ENCODE measurements at places on chromosomes 6 and 20.

DNA sequence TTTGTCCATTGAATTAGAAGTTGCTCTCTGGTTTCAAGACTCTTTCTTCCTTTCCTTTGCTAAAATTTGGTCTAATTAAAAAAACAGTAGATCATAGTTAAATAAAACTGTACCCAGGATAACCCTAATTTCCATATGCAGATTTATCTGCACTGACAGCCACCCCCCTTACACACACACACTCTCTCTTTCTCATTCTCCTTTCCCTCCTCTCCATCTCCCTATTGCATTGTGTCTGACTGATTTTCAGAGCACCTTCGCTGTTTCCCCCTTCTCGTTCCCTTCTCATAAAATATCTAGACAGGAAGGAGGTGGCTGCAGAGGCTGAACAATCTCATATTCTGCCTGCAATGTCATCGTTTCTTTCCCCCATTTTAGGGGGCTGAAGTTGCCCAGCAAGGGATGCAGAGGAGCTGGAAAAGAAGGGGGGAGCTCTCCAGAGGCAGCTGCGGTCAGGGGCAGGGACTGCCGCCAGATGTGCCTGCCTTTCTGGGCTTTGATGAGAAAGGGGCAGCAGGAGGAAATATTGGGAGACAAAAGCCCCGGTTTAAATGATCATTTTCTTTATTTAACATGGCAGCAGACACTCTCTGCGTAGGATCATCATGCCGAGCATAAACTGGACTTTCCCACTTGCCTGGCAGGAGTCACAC, 22.5 kb upstream of the MMS22L start:
- no peak for DNase-seq

DNA sequence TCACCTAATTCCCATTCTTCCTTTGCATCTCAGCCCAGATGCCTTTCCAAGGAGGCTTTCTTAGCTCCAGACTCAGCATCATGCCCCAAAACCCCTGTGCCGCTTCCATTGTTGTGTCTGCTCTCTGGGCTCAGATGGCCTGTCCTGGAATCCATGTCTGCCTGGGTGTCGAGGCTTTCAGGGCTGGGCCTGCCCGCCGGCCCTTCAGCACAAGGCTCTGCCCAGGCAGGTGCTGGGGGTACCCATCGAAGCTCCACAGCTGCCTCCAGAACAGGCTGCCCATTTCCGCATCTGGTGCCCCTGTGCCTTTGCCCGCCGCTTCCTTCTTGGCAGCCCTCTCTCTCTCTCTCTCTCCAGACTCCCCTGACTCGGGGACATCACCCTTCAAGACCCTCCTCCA, 1.2 kb downstream of the CPXM1 start:
- DNase-seq: no peak

DNA sequence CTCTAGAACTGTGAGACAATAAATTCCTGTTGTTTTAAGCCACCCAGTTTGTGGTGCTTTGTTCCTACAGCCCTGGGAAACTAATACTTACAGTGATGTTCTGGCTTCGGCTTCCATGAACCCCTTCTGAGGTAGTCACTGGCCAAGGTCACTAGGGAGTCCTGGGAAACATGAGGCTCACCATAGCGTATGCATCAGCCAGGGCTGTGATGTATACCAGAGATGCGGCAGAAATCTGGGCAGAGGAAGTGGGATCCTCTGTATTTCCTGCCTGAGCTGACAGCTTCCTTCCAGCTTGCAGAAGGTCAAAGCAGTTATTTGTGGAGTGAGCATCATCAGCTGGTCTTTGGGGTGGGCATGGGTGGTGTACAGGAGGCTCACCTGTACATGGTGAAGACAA, 27.9 kb downstream of the KAT14 start:
- DNase-seq: no peak

DNA sequence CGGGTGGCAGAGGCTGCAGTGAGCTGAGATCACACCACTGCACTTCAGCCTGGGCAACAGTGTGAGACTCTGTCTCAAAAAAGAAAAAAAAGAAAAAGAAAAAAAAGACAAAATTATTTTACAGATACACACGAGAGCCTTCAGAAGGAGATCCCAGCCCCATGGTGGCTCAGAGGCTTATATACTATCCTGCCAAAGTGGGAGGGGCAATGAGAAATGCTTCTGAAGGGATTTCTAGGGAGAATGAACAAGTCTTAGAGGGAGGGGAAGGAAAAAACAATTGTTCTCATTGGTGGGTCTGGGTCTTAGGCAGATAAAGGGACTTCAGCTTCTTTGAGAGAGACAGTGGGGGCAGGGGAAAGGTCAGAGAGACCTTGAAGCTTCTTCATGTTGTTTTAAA, 76.8 kb downstream of the BANF2 start:
- DNase-seq: no peak

DNA sequence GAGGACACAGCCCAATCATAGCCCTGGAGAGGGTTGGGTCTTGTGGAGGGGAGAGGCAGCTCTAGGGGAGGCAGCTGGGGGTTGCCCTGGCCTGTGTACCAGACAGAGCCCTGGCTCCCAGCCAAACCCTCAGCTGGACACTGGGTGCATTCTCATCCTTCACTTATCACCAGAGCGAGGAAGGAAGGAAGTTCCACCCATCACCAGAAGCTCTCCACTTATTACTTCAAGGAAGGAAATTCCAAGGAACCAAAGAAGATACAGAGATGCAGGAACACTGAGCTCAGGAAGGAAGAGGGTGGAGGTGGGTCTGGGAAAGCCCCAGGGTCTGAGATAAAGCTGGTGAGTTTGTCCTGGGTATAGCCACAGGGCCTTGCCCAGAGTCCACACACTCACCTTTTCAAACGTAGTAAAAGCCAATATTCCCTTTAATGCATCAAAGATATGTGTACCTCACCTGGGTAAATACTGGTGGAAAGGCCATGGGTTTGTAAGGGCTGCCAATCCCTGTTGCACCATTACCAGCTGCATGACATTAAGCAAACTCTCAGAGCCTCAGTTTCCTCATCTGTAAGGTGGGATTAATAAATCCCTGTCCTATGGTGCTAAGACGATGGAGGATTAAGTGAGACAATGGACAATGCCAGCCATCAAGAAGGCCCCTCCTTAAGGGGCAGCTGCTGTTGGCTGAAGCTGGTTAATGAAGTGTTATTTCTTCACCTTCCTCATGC, 109.7 kb upstream of the NAA20 start:
- DNase-seq: no peak

All from non-pigmented ciliary epithelial cell (primary cell).